PC-9 (cell line): ENCODE measurements at places on chromosomes 11 and 22.

DNA sequence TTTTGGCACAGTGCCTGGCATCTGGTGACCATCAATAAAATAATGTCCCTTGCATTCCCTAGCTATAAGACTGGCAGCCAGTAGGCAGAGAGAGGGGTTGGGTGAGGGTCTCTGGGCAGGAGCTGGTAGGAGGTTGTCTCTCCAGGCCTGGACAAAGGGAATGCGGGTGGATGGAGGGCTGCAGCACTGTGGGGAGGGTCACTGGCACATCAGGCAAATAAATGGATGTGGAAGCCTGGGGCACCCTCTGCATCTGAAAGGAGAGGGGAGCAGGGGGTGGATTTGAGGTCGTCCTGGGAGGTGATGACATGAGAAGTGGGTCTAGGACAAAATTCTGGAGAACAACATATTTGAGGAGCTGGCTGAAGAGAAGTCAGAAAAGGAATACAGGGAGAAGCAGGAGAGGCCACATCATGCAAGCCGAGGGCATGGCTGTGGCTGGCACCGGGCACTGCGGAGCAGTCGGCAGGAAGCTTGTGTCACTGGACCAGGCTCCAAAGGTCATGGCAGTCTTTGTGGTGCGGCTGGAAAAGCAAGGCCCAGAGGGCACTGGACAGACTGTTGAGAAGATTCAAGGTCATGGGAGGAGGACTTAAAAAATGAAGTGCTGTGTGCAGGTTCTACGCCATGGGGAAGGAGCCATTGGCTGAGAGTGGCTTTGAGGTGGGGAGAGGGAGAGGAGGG is 36.5 kb upstream of the THY1 start:
- no peak for DNase-seq

DNA sequence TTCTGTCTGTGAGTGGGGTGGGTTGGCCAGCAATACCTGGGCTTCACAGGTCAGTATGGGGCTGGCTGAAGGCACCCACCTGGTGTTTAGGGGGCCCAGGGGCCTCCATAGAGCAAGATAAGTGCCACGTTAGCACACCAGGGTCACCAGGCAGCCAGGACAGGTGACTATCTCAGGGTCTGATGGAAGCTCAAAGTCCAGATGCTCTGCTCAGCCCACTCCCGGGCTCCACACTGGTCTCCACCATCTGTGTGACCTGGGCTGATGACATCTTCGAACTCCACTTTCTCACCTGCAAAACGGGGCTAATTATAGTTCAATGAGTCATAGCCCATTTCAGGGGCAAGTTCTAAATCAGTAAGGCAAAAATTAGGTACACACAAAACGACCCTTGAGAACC is 39.4 kb upstream of the PRDM11 start:
- no peak for DNase-seq

DNA sequence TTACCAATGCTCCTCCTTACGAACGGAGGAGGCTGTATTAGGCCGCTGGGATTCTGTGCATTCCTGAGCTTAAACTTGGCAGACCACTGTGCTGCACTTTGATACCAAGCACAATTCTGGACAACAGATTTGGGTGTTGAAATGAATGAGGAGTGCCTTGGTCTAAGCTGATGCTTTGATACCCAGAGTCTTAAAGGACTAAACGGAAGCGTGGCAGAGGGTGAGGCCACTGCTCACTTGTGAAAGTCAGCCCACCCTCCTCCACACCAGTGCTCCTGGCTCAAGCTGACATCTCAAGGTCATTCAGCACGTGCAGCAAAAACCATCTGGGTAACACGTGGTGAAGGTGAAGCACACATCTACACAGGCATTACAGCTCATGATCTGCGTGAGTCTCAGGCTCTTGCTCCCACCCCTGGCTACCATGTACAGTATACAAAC is 85.9 kb downstream of the MICAL3 start:
- no peak for DNase-seq

DNA sequence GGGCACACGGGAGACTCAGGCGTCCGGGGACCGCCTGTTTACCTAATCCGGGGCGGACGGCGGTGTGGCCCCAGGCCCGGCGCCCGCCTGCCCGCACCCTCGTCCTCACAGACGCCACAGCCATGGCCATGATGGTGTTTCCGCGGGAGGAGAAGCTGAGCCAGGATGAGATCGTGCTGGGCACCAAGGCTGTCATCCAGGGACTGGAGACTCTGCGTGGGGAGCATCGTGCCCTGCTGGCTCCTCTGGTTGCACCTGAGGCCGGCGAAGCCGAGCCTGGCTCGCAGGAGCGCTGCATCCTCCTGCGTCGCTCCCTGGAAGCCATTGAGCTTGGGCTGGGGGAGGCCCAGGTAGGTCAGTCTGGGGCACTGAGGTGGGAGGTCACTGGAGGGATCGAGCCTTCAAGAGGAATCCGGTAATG is 10.0 kb upstream of the RAB1B start:
- DNase-seq: no peak

DNA sequence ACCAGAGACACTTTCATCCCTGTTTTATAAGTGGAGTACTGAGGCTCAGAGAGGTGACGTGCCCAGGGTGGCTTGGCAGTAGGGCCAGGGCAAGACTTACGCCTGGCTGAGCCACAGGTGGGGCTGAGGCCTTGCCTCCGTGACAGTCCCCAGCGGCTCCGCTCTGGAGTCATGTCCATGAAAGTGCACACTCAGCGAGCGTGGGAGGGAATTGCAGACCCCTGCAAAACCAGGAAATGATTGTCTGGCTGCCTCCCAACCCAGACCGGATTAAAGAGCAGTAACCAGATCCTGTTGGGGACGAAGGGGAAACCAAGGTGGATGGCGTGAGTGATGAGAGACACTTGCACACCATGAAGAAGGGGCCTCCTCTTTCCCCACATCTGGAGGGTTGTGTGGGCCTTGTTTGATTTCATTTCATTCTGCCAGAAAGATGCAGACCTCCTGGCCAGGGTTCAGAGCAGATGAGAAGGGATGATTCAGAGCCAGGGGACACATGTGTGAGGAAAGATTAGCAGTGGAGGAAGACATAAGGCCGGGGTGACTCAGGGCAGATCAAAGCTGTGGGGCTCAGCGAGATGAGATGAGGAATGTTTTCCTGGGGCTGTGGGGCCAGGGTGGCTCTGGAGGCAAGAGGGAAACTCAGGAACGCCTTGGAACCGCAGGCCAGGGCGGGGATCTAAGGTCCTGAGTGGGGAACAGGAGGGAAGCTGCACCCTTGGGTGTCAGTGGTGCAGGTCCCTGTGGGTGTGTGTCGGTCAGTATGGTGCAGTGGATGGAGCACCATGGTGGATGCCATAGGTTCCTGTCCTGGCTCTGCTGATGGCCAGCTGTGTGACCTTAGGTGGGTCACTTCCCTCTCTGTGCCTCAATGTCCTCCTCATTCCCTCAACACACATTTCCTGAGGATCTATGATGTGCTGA is 29.9 kb upstream of the LRRC32 start:
- peak; percentile 84 for DNase-seq

DNA sequence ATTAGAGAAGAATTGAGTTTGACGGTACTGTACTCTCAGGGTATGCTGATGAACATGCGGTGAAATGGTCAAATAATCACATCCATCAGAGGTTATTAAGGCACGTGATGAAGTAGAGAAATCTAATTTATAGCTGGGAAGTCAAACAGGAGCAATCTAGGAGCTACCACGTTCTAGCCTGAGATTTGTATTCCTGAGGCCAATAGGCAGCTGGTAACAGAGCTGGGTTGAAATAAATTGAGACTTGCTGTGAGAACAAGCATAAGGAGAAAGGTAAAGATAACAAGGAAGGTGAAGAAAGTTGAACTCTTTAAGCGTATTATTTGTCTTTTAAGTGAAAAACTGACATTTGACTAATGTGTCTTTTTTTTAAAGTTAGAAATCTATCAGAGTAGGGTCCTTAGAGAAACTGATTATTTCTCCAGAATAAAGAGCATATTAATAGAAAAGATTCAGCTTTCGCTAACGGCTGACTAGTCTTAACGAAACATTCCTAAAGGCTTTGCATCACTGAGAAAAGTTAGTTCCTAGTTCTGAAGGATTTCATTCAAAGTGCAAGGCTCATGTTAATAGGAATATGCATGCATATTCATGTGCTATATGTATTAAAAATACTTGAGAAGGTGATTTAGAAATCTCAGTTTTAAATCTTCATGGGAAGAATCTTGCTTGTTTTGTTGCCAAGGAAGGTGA is 5.2 kb upstream of the WEE1 start:
- DNase-seq: no peak

DNA sequence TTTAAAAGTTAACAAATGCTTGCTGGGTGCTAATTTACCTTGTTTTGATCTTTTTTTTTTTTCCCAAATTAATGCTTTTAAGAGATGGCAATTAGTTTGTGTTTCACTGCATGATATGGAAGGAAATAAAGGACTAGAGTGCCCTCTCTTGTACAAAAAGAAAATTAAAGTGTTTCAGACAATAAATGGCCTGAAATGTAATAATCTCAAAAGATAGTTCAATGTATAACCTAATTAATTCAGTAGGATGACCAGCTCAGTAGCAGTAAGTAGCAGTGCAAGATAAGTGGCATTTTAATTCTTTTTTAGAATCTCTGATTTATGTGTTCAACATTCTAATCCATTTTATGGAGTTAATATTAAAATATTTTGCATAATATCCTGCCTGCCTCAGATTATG is 39.9 kb upstream of the MYO18B start:
- DNase-seq: no peak

- DNase-seq: no peak
Observed at GRCh38 chr11:117700551-117700950, 96.5 kb downstream of the DSCAML1 start.

DNA sequence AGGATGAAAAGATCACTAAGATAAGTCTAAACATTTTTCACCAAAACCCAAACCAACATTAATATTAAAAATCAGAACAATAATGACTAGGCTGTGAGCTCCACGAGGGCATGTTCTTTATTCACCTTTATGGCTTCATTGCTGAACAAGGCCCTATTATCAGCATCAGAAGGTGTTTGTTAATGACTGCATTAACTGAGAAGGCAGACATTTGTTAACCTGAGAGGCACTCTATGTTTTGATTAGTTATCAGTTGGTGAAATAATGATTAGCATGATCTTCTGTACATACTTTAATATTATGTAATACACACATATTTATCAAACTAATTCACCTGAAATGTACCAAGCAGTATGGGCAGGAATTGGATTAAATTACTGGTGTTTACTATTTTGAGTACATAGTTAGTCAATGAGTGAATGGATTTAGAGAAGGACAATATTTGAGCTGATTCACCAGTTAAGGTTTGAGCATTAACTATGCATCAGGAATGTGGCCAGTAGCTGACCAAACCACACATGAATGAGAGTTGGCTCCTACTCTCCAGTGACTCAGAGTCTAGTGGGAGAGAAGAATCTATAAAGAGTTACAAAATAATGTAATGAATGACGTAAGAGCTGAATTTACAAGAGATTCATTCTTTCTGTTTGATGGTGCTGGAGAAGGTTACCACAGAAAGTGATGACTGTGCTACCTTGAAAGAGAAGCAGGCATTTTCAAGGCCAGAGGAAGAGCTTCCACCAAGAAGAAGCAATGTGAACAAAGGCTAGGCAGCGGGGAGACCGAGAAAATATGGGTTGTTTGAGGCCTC is 6.7 kb downstream of the IL18 start:
- DNase-seq: peak; percentile 65

- no peak for DNase-seq
Observed at GRCh38 chr22:22930571-22931556, 43.2 kb downstream of the IGLL5 start.

DNA sequence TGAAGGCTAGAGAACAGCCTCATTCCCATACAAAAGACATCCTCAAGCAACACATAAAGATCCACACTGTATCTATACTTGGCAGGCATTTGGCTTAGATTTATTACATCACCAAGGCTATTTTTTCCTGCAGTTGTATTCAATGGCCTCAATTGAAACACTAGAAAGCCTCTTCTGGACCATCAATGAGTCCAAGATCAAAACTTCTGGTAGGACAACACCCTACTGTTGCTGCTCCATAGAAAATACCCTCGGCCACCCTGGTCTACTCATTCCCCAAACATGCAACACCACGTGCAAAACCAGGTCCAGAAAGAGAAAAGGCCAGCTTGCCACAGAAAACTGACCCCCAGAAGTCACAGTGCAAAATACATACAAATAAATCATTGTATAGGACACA is 56.9 kb upstream of the CADM1 start:
- DNase-seq: no peak

- DNase-seq: no peak
Observed at GRCh38 chr11:11558396-11558795, 63.4 kb downstream of the GALNT18 start.

GRCh38 chr11:95917193-95918036 is 6.5 kb downstream of the MTMR2 start:
- peak; percentile 38 for DNase-seq

DNA sequence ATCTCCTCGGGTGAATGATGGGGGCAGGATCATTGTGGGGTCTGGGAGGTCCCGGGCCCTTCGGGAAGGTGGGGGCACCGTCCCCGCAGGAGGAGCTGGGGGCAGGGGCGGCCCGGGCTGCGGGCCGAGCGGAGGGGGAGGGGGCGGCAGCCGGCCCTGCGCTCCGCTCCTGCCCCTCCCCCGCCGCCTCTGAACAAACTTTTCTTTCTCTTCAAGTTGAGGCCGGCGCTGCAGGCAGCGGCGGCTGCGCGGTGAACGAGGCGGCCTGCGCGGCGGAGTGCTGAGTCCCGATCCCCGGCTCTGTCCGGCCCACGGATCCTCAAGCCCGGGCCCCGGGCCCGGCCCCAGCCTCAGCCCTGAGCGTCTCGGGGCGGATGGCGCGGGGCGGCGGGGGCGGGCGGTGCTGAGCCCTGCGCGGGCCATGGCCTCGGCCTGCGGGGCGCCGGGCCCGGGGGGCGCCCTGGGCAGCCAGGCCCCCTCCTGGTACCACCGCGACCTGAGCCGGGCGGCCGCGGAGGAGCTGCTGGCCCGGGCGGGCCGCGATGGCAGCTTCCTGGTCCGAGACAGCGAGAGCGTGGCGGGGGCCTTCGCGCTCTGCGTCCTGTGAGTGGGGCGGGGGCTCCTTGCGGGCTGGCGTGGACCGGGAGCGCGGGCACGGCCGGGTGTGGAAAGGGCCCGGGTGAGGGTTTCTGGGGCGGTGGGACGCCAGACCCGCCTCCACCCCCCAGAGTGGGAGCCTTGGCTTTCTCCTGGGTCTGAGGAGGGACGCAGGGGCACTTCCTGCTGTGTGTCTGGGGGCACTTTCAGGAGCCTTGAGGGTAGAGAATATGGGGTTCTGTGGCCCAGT is at the start of gene INPPL1:
TSS of gene INPPL1 (plus strand) at position 204 of the 847 bp plus-strand sequence. CDS start at position 422, 218 bp downstream.
- DNase-seq: peak; percentile 33

GRCh38 chr11:71209656-71210055 is 42.7 kb downstream of the SHANK2 start:
- DNase-seq: no peak

DNA sequence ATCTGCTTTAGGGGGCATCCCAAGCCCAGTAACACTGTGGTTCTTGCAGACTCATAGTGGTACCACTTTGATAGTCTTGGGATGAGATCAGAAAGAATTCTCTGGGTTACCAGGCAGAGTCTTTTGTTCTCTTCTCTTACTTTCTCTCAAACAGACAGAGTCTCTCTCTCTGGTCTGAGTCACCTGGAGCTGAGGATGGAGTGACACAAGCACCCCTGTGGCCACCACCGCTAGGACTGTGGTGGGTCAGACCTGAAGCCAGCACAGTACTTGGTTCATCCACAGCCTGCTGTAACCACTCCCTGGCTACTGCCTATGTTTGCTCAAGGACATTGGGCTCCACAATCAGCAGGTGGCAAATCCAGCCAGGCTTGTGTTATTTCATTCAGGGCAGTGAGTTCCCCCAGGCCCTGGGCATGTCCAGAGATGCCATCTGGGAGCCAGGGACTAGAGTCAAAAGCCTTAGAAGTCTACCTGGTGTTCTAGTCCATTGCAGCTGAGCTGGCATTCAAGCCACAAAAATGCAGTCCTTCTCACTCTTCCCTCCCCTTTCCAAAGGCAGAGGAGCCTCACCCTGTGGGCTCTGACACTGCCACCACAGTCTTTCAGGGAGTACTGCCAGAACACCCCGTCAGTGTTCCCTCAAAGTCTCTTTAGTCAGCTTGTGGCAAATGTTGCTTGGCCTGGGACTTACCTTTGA is 29.9 kb downstream of the ENDOD1 start:
- DNase-seq: peak; percentile 73
